ENCODE measurements at places on chromosomes 1 and 21. TPM values are rescaled to one million over a fixed set of nuclear protein-coding genes. Genes with fewer than 3 reads are reported as not detected.

GRCh38 chr21:39348355-39349210 is at the start of gene HMGN1:
Gene HMGN1 (minus strand): TSS chr21:39349088. CDS start chr21:39348917, 171 bp downstream.
- no peaks in the 10 kb centered on the region for H3K27me3 ChIP-seq
- H3K36me3 ChIP-seq: no peaks in the 10 kb centered on the region
- H3K27ac ChIP-seq: peak within 1 kb of the TSS; percentile 69
- DNase-seq: peak; percentile 84
- H3K4me3 ChIP-seq: peak within 1 kb of the TSS; percentile 99

- no peaks in the 10 kb centered on the region for H3K4me1 ChIP-seq
- no peaks in the 10 kb centered on the region for H3K36me3 ChIP-seq
- DNase-seq: no peak
- no peaks in the 10 kb centered on the region for H3K27me3 ChIP-seq
- H3K27ac ChIP-seq: no peak overlapping the region
These were observed 21.0 kb downstream of the NKAIN1 start for GRCh38 chr1:31218705-31219104.

The KIAA1614 gene
- total RNA-seq: 0.29 TPM

The DCDC2B gene
- 0.18 TPM for total RNA-seq

The CATSPER4 gene
- not detected for total RNA-seq

The AIM2 gene
- 2.7 TPM for total RNA-seq

The WNT3A gene
- total RNA-seq: not detected
